ENCODE measurements at places on chromosomes 5 and 9.
A peak's percentile ranks its signal among the peaks of the same experiment; 100 is the strongest.

- DNase-seq, result peak; percentile 17
Measured at GRCh38 chr5:62621280-62621679, 42.7 kb downstream of the LRRC70 start.

DNA sequence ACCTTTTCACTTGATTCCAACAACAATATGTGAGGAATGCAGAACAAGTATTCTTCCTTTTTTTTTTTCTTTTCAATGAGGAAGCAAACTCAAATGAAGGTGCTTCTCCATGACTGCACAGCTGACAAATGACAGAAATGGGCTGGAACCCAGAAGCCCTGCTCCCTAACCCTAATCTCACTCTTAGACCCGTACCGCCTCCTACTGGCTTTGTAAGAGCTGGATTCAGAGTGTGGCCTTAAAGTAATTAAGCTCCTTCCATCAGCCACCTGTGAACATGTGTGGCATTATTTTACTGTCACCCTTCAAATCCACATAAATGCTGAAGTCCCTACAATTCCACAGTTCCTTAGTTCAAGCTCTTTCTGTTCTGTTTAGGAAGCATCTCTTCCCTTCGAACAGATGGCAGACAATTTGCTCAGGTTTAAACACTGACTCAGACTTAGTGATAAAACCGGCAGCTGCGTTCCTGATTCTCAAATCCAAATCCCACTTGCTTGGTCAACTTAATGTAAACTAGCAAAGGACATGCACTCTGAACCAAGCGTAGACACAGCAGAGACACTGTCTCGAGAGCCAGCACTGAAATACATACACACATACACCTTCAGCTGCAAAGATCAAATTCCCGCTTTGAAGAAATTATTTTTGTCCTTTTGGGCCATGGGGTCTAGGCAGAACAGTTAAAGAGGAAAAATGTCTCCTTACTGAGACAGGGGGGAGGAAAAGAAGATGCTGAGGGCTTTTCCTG lies 316.7 kb upstream of the TLE4 start:
- peak; percentile 77 for DNase-seq

DNA sequence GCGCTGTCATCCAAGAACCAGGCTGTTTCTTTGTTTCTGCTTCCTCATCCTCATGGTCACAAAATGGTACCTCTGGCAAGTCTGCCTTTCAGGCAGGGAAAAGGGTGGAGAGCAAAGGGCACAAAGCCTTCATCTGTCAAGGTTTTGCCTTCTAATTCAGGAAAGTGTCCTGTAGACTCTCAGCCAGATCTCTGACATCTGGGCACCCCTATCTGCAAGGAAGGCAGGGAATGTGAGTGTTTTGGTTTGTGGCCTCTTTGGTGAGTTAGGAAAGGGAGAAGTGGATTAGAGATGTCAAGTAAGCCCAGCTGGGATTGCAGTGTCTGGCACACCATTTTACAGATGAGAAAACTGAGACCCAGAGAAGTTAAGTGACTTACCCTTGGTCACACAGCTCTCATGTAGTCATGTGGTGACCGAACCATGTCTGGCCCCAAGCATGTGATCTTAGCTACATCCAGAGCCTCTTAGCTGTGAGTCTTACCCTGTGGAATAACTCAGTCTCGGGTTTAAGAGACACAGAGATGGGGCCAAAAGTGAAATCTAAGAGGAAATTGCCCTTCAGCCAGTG lies 115.6 kb upstream of the SAP30L start:
- DNase-seq, result no peak

GRCh38 chr5:169333518-169333917 lies 32.6 kb upstream of the SLIT3 start:
- no peak for DNase-seq

- DNase-seq, result no peak
Measured at GRCh38 chr5:142074006-142074405, 34.6 kb upstream of the NDFIP1 start.

- DNase-seq, result no peak
Measured at GRCh38 chr5:126972062-126972895, 58.1 kb downstream of the MARCHF3 start.

GRCh38 chr5:77356740-77357139 lies 135.4 kb downstream of the WDR41 start:
- no peak for DNase-seq

DNA sequence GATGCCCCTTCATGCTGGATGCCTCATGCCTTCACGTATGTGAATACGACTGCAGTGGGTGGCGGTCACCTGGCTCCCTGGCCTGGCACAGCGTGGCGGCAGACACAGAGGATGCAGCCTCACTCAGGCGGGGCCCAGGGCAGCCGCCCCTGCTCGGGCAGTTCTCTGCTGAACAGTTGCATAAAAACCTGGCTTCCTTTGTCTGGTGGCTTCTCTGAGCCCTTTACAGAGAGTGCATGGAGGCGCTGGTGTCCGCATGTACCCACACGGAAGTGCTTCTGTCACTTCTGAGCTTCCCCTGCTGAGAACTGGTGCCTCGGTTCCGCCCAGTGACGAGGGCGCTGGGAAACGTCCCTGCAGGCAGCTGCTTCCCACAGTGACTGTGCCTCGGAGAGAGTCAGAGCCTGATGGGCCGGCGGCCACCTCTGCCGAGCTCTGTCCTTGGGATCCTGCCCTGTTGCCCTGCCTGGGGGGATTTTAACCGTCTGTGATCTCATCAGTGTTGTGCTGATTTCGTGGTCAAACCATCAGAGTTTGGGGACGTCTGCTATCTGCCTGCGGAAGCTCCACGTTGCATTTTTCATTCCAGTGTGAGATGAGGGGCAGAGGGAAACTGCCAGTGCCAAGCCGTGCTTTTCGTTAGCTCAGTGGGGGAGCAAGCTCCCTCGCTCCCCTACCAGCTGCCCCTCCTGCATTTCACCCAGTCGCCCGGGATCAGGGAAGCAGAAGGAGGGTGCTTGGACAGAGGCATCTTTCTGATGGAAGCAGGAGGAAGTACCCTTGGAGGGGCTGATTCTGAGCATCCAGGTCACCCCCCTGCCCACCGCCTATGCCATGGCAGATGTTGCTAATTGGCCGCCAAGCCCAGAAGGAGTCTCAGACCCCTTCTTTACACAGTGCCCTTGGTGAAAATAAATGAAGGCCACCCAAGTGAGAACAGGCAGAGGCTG lies 153.0 kb upstream of the COL5A1 start:
- no peak for DNase-seq

- DNase-seq, result peak; percentile 18
Measured at GRCh38 chr5:91381774-91382359, 1.2 kb downstream of the ARRDC3 start.

GRCh38 chr9:92019658-92020057 lies 69.6 kb upstream of the ROR2 start:
- DNase-seq, result no peak

DNA sequence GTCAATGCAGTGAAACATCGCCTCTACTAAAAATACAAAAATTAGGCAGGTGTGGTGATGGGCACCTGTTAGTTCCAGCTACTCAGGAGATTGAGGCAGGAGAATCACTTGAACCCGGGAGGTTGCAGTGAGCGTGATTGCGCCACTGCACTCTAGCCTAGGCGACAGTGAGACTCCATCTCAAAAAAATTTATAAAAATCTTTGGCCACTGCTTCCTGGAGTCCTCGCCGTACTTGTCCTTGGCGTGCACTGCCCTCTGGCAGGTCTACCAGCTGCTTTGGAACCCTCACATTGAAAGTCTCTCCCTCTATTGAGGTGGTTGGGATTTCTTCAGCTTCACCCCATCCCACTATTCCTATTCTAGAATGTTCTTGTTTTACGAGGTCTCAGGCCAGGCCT lies 25.0 kb downstream of the DYNC2I2 start:
- DNase-seq, result no peak

DNA sequence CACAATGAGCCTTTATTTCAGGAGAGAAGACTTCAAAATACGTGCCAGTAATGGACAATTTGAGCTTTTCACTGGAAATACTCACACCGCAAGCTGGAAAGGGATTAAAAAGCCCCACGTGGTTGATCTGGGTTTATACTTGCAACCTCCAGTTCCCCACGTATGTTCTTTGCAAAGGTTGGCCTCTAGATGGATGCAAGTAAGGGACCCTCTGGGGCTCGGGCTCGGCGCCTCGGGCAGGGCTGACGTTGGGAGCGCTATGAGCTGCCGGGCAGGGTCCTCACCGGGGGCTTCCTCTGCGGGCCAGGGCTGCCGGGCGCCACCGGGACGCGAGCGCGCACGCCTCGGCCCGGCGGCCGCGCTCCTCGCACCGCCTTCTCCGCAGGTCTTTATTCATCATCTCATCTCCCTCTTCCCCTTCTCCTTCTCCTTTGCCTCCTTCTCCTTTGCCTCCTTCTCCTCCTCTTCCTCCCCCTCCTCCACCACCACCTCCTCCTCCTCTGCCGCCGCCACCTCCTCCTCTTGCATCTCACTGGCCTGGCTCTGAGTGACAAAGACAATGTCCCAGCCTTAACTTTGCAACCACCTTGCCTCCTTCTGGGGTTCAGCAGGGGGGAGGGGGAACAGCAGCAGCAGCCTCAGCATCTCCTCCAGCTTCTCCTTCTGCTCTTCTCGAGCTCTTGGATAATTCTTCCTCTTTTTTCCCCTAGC lies 701 bp upstream of the ZNF462 start:
- peak; percentile 19 for DNase-seq

GRCh38 chr9:129270903-129271431 lies 92.9 kb upstream of the IER5L start:
- no peak for DNase-seq

- no peak for DNase-seq
Measured at GRCh38 chr9:16060436-16061129, 507.7 kb downstream of the CCDC171 start.

- no peak for DNase-seq
Measured at GRCh38 chr9:34987160-34987901, 2.2 kb upstream of the DNAJB5 start.

- DNase-seq, result no peak
Measured at GRCh38 chr9:136179761-136180160, 25.2 kb downstream of the LHX3 start.

DNA sequence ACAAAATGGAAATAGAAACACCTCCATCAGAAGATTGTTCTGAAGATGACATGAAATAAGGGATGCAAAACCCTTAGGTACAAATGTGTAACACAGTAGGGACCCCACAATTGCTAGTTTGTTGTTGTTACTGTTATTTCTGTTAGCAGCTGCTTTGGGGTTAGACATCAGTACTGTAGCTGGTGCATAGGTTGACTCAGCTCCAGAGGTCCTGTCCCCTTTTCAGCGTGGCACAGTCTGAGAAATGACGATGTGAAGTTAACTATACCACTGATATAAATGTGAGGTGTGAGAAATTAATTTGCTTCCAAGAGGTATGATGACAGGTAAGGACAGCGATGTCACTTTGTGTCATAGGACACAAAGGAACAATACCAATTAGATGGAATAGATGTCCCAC lies 384.6 kb upstream of the KLF4 start:
- DNase-seq, result no peak

DNA sequence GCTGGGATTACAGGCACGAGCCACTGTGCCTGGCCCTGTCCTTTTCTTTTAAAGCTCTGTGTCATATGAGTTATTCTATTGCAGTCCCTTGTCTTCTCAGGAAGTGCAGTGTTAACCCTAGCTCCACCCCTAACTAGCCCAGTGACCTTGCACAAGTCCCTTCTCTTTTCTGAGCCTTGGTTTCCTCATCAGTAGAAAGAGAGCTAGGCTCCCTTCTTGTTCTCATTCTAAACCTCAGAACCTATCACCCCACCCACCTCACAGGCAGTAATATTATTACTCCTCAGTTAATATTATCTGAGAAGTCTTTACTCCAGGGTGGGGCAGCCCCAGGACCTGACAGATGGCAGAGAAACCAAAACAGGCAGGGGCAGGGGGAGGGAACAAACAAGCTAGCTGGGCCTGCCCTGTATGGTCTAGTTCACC lies 7.2 kb downstream of the CYFIP2 start:
- DNase-seq, result no peak

GRCh38 chr9:111178331-111179055 lies 140.2 kb upstream of the LPAR1 start:
- DNase-seq, result no peak

DNA sequence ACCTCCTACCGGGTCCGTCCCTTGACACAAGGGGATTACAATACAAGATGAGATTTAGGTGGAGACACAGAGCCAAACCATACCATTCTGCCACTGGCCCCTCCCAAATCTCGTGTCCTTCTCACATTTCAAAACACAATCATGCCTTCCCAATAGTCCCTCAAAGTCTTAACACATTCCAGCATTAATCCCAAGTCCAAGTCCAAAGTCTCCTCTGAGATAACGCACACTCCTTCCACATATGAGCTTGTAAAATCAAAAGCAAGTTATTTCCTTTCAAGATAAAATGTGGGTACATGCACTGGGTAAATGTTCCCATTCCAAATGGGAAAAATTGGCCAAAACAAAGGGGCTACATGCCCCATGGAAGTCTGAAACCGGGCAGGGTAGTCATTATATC lies 463.9 kb upstream of the CDH9 start:
- DNase-seq, result no peak

- DNase-seq, result peak; percentile 46
Measured at GRCh38 chr9:98256756-98257155, 1.3 kb upstream of the TBC1D2 start.

DNA sequence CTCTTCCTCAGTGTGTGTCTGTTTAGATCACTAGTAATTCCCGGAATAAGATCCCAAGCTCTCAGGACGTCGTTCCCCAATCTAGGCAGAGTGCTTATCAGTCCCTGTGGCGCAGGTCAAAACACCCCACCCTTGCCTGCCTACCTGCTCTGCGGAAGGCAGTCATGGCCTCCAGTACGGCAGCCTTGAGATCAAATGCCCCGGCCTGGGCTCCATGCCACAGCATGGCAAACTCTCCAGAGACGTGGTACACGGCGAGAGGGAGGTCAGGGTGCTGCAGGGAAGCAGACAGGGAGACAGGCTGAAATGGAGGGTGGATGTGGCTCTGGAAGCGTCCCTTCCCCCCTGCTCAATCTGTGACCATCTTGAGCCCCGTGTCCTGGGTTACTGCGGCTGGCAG lies 12.0 kb upstream of the HDHD3 start:
- DNase-seq, result no peak

- no peak for DNase-seq
Measured at GRCh38 chr5:145062280-145063062, 772.7 kb downstream of the PRELID2 start.

- no peak for DNase-seq
Measured at GRCh38 chr5:135223891-135224625, 175.0 kb downstream of the MACROH2A1 start.

DNA sequence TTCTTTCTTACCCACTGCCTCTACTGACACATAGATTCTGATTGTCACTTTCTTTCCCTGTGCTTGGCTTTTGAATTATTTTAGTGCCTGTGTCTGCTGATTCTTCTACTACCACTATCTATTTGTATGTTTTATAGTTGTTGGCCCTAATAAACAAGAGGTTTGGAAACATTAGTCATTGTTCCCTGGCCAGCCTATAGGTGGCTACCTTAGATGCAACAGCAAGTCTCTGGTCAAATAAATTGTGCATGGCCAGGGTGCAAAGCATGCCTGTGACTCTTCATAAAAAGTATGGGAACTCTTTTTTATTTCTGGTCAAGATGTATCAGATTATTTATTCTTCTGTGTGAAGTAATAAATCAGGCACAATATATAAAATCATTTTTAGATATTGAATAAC lies 124.4 kb downstream of the PLK2 start:
- no peak for DNase-seq

GRCh38 chr5:77849308-77849900 lies 73.3 kb upstream of the TBCA start:
- no peak for DNase-seq

GRCh38 chr5:61438298-61438970 lies 106.4 kb downstream of the ZSWIM6 start:
- DNase-seq, result no peak
